Bronchus fibroblast of lung (primary cell): ENCODE measurements at places on chromosomes 3 and 15. TPM values are rescaled to one million over a fixed set of nuclear protein-coding genes. Genes with fewer than 3 reads are reported as not detected.

SMCO1 gene
- total RNA-seq = 0.15 and 0.34 TPM in 2 replicates

CCDC71 gene
- 32.3 and 37.7 TPM in 2 replicates for total RNA-seq

CHAC1 gene
- 73.6 and 79.5 TPM in 2 replicates for total RNA-seq

OCA2 gene
- under 0.01 TPM in 1 of 2 replicates, not detected in the other for total RNA-seq

CATSPER2 gene
- total RNA-seq = 0.15 and 0.17 TPM in 2 replicates

DUOXA1 gene
- total RNA-seq = 0.50 TPM in 1 of 2 replicates, not detected in the other

C2CD4A gene
- not detected in 2 replicates for total RNA-seq

TRPM1 gene
- not detected in 2 replicates for total RNA-seq

SLC6A1 gene
- not detected in 2 replicates for total RNA-seq

RAB43 gene
- 12.9 and 15.0 TPM in 2 replicates for total RNA-seq

GHSR gene
- total RNA-seq = not detected in 2 replicates

AGTR1 gene
- total RNA-seq = 2.7 and 2.8 TPM in 2 replicates
